ENCODE measurements at places on chromosomes 12 and 14.

- DNase-seq = no peak
Observed at GRCh38 chr14:71203306-71203705, 296.0 kb downstream of the PCNX1 start.

DNA sequence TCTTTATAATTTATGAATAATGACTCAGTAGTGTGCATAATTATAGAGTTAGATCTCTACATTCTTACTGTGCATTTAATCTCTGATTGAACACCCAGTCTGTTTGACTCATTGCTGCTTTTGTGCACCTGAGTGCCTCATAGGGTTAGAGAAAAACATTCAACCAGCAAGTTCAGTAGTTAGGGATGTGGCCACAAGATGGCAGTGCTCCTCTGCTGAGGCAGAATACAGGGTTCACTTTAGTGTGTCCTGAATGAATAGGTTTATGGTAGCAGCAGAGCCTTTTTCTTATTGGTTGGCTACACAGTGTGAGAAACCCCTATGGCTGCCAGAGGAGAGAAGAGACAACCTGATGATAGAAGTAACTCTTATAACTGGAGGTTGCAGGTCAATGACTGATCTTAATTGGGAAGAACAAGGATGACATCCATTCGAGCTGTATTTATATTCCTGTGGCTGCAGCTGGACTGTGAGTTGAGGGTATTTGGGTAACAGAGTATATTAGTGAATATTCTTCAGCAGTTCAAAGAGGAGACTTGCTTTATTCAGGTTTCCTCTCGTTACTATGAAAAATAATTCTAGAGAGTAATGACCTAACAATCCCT lies 194.9 kb upstream of the OR4E1 start:
- no peak for DNase-seq

DNA sequence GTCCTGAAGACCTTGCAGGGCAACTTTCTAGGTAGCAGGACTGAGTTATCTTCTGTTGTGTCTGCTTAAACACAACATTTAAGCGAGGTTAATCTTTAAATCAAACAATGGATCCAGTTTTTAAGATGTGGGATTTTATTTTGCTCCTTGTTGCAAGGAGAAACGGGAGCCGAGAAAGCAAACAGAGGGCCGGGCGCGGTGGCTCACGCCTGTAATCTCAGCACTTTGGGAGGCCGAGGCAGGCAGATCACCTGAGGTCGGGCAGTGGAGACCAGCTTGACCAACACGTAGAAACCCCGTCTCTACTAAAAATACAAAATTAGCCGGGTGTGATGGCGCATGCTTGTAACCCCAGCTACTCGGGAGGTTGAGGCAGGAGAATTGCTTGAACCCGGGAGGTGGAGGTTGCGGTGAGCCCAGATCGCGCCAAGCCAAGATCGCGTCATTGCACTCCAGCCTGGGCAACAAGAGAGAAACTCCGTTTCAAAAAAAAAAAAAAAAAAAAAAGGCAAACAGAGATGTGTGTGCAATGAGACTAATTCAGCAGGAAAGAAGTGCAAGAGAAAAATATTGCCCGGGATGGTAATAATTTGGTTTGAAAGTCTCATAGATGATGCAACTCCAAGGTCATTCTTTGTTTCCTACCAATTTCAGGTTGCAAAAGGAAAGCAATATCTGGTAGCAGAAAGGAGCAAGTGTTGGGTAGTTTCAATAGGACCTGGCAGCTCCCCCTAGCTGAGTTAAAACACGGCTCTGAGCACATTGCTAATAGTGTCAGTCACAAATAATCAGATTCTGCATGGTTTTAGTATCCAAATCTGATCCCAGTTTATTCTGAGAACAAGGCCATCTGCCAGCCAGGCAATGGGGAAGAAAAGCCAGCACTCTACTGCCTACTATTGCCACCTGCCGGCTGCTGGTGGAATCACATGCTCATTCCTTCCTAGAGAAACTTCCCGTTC lies 141.4 kb downstream of the PPM1H start:
- DNase-seq = no peak

DNA sequence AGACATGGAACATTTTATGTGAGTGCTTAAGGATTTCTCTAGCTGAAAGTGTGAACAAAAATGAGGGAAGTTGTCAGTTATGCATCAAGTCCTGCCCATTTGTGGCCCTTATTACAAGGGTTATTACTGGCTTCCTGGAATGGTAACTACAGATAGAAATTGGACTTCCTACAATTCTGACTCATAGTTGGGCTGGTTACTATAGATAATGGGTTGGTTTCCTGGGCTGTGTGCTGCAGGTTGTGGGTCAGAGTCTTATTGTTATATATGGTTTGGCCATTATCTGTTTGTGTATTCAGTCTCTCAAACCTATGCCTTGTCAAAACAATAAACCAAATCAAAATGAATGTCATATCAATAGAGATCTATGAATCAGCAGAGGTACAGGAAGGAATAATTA lies 313.7 kb downstream of the ADAMTS20 start:
- DNase-seq = no peak

DNA sequence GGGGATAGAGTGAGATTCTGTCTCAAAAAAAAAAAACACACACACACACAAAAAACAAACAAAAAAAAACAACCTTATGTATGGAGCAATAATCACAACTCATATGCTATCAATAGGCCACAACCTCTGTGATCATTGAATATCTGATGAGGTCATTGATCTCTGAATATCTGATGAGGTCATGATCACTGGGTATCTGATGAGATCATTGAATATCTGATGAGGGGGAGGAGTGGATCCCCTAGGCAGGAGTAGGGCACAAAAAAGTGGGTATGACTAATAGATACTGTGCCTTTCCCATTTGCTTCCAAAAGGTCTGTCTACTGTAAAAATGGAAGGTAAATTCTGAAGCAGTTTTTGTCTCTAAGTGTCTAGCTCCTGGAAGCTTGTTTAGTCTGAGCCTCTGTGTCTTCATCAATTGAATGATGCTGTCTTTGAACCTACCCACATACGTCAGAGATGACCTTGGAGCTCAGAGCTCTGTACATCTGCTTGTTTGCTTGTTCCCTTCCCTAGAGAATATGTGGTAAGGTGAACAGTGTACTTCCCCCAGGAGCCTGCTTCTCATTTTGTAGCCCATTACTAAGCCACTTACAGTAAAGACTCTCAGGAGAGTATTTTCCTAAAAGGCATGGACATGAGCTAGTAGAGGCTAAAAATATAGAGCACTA lies 13.6 kb downstream of the PAH start:
- no peak for DNase-seq

- no peak for DNase-seq
Observed at GRCh38 chr12:116247377-116247776, 30.1 kb downstream of the MED13L start.

GRCh38 chr12:123929946-123930583 lies 42.6 kb downstream of the CCDC92 start:
- DNase-seq = no peak

DNA sequence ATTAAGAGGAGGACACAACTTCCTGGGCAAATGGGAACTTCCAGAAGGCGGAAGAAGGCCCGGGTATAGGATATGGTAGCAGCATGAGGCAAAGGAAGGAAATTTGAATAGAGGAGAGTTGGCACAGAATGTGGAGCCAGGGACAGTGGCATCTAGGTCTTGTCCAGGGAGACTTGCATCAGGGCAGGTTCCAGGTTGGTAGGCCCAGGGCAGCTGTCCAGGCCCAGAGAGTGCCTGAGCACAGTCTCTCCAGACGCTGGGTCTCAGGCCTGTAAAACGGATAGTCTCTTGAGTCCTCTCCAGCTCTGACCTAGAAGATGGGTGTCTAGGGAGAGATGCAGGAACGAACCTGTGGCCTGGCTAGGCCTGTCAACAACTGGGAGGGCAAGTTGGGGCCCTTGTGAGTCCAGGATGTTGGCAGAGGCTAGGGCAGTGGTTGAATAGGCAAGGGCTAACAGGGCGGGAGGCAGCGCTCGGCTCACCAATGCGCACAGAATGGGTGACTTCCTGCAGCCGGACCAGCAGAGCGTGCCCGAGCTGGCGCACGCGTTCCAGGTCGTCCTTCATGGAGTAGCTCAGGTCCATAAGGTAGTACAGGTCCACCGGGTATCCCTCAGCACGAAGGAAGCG lies 9.9 kb downstream of the ITGB7 start:
- no peak for DNase-seq

DNA sequence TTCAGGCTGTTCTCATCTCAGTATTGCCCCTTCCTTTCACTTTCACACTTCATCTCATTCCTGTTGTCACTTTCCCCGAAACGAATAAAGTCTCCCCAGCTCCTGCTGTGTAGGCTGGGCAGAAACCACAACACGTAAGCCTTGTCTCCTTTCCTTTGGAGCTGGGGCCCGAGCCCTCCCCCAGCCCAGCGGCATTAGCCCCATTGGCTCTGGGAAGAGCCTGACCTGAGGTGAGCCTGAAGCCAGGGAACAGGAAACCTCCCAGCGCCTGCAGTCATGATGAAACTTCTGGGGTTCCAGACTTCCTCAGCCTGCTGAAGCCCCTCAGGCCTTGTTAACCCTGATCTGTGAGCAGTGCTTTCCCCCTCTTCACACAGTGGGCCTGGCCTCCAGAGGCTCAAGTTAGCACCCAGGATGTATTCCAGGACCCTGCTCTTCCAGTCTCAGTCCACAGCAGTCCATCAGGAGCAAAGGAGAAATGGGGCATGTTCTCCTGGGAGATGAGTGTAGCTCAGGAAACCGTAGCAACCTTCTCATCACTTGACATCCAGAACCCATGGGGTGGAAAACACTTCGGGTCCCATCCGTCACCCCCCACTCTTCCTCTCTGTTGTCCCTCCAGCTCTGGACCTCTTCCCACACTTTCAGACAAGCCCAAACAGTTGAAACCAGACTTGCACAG lies 21.8 kb downstream of the VASH1 start:
- DNase-seq = no peak

DNA sequence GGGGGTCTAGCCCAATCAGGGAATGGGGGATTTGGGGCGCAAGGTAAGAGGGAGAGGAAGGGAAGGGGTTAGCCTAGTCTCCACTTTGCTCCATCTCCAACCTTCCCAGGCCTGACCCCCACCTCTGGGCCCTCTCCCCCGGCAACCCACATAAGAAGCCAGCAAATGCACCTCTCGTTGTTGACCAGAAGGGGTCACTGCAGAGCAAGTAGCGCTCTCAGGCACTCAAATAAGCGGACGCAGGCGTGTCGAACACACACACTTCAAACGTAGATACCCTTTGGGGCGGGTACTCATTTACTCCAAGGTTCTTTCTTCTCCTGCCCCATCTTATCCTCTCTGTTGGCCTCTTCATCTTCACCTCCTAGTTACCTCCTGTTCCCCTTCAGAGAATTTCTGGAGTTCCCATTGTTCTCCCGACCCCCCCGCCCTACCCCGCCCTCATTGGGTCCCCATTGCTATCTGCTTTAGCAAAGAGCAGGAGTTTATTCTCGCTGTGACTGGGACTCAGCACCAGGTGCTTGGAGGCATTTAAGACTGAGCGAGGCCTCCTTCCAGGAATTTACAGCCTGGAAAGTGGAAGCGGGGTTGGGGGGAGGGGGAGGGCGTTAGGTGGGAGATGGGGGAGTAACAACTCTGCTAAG lies 1.5 kb upstream of the SRRM4 start:
- DNase-seq = no peak

- no peak for DNase-seq
Observed at GRCh38 chr12:108117163-108117849, 11.8 kb upstream of the WSCD2 start.

DNA sequence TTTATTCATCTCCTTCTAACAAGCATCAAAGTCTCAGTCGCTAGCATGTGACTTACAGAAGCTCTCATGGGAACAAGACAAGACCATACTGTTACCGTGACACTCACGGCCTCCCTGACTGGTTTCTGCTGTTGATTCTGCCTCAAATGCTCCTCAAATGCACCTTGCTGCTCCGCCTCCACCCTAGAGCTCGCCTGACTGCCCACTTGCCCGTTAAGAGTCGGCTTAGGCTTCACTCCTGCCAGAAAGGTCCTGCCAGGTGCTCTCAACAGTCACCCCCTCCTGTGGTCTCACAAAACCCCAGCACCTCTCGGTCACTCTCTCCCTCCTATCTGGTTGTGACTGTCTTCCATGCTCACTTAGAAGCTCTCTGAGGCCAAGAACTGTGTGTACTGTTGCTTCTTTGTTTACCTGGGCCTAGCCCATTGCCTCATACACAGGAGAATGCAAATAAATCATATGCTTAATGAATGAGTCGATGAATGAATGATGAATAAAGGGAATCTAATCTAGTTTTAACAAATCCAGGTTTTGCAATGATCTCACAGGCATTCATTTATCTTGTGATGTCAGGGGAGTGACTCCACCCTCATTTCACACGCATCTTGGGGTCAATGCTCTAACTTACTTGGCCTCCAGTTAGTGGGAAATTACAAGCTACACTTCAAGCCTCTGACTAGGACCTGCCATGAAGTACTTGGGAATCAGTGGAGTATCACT lies 41.3 kb downstream of the SSH1 start:
- no peak for DNase-seq

GRCh38 chr12:108751821-108752220 lies 20.5 kb upstream of the CORO1C start:
- DNase-seq = no peak

GRCh38 chr14:32430326-32430725 lies 101.2 kb downstream of the AKAP6 start:
- no peak for DNase-seq

- DNase-seq = no peak
Observed at GRCh38 chr14:86299994-86300393, 770.0 kb downstream of the FLRT2 start.

DNA sequence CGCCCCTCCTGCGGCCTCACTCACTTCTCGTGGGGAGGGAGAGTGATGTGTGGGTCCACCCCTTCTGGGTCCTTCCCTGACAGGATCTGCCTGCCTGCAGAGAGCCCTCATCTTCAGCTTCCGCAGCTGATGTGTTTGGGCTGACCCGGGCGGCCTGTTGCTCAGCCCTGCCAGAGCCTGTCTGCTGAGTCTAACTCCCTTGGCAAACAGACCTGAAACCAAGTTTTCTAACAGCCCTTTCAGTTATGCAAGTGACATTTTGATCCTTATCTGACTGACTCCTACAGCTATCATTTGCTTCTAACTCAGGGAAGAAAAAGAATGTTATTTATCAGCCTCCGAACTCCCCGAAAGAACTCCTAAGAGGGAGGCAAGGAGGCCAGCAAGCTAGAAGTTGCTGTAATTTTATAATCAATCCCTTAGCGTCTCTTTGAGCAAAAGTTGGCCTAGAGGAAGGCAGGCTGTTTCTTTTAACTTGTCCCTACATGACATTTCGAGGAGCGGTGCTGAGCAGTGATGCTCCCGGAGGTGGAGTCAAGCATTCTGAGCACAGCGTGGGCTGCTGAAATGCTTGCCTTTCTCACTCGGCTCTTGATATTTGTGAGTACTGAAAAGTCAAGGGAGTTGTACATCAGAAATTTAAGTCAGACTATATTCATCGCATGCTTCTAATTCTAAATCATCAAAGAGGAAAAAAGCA lies 31.5 kb upstream of the CACNA2D4 start:
- DNase-seq = no peak
